MCF 10A (cell line): ENCODE measurements at places on chromosomes 6 and 20.

GRCh38 chr20:43774754-43775153, 48.0 kb upstream of the GTSF1L start:
- no peak for DNase-seq

GRCh38 chr6:127190552-127190951, 72.1 kb downstream of the RSPO3 start:
- DNase-seq, result peak; percentile 40

DNA sequence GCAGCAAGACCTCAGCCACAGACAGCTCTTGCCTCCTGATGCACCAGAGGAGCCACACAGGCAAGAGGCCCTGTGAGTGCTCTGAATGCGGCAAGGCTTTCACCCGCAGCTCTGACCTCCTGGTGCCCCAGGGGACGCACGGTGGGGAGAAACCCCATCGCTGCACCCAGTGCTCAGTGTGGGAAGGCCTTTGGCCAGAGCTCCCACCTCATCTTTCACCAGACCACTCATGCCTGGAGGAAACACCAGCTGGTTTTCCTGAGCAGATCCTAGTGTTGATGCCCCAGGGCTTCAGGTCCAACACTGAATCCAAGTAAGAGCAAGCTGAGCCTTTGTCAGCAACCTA, 37.0 kb upstream of the XRN2 start:
- DNase-seq, result no peak

DNA sequence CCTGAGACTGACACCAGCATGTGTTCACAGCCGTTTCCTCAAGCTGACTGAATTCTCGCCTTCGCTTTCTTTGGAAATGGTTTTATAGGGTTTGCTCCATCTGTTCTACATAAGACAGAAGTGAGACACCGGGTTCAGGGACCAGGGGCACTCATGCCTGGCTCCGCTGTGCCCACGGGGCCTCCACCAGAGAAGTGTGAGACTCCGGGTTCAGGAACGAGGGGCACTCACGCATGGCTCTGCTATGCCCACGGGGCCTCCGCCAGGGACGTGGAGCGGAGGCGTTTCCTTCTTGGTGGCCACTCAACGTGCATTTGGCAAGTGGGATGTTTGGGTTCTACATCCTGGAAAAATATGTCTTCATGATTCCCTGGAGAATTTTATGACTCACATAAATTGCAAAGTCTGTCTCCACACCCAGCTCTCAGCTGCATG, 106.6 kb downstream of the RNASET2 start:
- DNase-seq, result peak; percentile 22
